ENCODE measurements at places on chromosomes 7 and 10.
A peak's percentile ranks its signal among the peaks of the same experiment; 100 is the strongest.

DNA sequence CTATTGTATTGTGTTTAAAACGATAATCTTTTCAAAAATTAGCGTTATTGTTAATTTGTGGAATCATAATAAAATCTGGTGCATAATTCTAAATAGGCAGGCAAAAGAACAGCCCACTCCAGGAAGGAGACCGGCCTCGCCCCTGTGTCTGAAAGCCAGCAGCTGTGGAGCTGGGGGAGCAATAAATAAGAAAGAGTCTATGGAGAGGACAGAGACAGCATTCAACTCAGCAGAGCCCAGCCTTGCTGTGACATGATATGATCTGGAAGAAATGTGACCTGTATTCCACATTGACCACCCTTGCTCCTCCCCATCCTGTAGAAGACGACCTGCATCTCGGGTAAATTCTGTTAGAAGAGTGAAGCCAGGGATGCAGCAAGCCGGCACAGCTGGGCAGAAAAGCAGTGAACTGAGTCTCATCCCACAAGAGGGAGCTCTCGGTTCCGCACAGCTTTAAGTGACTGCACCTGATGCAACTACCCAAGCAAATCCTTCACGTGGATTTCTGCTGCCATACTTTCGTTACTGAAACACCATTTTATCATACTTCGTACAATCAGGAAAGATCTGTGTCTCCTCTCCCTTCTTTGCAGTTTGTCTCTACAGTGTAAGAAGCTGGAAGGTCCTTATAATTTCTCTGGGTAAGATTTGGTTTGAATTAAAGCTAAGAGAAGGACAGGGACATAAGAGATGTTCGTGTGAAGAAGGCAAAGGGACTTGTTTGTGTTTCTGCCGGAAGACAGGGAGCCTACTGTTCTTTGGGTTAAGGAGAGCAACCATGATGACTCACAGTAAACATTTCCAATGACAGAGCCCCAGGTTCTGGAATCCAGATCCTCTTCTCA is 427.1 kb downstream of the GPAM start:
- DNase-seq, result peak; percentile 49

GRCh38 chr7:122143376-122143750 is 686 bp downstream of the AASS start:
- peak; percentile 17 for DNase-seq

GRCh38 chr7:43692582-43693373 is 36.5 kb downstream of the COA1 start:
- DNase-seq, result no peak

DNA sequence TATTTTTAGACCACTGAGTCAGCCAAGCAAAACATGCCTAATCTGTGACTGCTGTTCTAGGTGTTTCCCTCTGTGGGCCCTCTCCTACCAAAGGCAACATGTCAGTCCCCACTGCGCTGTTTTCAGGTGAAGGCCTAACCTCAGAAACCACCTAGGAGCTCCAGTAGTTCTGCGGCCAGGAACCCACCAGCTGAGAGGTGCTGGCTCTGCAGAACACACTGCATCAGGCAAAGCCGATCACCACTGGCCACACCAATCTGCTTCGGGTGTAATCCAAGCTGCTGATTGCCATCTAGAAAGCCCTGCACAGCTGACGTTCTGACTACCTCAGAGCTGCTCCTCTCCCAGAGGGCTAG is 14.9 kb downstream of the CAMK2G start:
- no peak for DNase-seq

GRCh38 chr7:22361795-22362194 is 4.8 kb upstream of the RAPGEF5 start:
- no peak for DNase-seq

DNA sequence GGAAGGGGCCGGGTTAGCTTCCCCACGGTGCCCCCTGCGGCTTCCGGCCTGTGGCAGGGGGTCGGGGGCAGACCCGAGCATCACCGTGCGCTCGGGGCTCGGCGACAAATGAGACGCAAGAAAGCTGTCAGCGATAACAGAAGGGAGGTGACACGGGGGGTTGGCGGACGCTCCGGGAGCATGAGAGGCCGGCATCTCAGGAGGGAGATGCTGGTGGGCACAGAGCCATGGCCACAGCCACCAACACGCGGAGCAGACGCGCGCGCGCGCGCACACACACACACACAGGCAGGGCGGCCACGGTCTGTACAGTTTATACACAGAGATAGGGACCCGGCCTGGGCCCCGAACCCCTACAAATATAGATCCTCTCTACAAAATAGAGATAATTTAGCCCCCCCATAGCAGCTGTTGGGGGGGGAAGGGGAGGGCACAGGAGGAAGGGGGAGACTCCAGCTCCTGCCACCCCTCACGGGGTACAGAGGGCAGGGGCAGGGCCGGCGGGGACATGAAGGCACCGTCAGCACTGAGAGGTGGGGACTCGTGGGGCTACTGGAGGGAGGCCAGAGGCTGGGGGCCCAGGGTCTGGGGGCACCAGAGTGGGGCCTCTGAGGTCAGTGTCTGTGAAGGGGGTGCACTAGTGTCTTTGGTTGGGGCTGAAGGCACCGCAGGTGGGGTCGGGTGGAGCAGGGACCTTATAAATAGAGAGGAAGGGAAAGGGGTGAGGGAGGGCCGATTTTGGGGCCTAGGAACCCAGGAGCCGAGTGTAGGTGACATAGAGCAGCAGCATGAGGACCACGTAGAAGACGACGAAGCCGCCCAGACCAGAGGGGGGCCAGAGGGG is 884 bp upstream of the SAP25 start:
- no peak for DNase-seq

DNA sequence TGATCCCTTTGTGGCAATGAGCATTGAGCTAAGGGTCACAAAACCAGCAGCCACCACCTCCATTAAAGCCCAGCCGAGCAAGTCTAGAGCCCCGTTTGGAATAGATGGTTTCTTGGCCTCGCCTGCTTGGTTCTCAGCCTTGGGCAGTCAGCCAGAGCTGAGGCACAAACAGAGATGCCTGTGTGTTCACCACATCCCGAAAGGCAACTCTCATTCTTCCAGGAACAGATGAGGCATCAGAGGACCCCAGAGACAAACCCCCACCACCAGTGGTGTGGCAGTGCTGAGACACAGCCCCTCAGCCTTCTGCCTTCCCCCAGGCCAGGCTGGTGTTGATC is 203.3 kb upstream of the ZMIZ1 start:
- peak; percentile 29 for DNase-seq

GRCh38 chr10:5656737-5657579 is 9.4 kb downstream of the ASB13 start:
- no peak for DNase-seq

GRCh38 chr7:103325744-103326143 is 18.8 kb downstream of the DNAJC2 start:
- DNase-seq, result no peak

DNA sequence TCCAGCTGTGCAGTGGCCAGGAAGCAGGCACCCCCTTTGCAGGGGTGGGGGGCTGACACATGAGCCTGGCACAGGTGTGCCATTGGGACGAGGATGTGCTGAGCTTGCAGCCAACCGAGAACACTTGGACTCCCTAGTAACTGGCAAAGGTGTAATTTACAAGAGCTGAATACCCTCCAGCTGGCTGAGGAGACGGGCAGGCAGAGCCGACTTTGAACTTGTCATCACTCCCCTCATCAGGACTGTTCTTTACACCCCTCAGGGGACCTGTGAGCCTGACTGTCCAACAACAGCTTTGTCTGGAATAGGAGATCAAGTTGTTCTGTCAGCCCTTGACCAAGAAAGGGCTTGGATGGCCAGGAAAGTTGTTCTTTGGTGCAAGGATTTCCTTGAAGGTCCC is 61.2 kb downstream of the CDH23 start:
- no peak for DNase-seq

- DNase-seq, result peak; percentile 66
Measured at GRCh38 chr7:74625446-74625845, 32.1 kb upstream of the GTF2I start.

DNA sequence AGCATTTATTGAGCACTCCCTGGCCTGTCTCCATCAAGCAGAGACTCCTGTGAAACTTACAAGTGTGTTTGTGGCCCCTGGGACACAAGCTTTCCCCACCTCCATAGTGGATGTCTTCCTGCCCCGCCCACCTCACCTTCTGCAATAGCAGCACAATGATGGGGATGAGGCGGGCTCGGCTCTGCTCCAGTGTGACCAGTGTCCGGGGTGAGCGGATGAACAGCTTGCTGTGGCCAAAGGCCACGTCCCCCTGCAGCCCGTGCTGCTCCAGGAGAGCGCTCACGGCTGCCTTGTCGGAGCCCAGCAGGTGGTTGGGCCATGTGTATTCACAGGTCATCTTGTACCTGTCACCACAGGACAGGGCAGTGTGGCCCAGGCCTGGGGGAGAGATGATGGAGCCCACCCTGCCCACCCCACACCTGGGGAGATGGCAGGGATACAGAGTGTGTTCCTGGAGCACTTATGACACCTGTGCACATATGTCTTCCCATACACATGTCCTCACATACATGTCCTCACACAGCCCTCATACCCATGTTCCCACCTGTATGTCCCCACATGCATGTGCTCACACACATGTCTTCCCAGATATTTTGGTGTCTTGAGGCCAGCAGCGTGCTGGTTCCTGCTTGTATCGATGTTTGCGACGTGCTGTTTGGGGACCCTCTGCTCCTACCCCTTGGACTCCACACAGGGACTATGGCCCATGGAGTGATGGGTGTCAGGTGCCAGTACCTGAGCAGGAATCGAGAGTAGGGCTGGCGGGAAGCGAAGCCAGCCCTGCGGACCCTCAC is 12.7 kb downstream of the MYO1G start:
- DNase-seq, result no peak

DNA sequence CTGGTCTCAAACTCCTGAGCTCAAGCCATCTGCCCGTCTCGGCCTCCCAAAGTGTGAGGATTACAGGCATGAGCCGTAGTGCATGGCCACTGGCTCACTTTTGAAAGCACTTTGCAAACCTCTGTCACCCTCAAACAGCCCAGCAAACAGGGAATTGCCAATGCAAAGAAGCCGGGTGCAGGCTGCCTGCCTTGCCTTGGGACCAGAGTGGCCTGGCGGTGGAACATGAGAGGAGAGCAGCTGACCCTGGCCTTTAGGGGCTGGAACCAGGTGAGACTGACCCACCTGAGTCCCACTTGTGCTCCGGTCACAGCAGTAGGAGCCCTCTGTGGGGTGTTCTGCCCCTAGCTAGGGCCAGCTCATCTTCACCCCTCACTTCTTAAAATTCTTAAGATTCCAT is 237.1 kb upstream of the GALNT17 start:
- no peak for DNase-seq

DNA sequence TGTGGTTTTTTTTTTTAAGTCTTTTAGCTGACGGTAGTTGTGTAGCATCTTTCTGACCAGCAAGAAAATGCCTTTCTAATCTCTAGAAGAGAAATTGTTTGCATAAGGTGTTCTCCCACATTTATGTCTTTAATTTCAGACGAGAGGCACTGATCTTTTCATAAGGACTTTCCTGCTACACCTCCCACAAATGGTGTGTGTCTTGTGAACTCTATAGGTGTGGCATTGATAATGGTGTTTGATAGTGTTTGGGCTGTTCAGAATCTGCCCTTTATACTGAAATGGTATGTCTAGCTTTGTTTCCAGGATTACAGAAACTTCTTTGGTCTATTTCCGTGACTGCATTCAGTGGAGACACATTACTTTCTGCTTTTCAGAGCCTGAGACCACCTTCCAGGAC is 21.6 kb upstream of the ATXN7L1 start:
- DNase-seq, result no peak

GRCh38 chr10:60298408-60299389 is 91.0 kb downstream of the ANK3 start:
- no peak for DNase-seq

- peak; percentile 2 for DNase-seq
Measured at GRCh38 chr10:109480836-109481235, 442.5 kb downstream of the XPNPEP1 start.

DNA sequence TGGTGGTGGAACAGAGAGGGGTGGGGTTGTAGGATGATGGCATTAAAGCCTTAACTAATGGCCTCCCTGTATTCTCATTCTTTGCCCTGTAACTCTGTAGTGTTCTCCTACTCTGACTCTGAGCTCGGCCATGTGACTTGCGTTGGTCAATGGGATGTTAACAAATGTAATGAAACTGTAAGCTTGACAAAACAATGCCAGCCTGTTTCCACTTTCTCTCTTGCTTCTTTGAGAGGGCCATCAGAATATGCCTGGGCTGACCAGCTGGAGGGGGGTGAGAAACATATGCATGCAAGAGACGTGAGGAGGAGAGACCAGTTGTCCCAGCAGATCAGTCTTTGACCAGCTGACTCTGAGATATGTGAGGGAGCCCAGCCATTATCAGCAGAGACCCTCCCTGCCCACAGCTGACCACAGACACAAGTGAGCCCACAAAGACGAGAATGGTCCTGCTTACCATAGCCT is 100.6 kb downstream of the ICA1 start:
- no peak for DNase-seq

- peak; percentile 81 for DNase-seq
Measured at GRCh38 chr7:90298145-90299038, 22.7 kb downstream of the FAM237B start.

- peak; percentile 86 for DNase-seq
Measured at GRCh38 chr10:49177391-49178355, 10.5 kb downstream of the TMEM273 start.

GRCh38 chr7:122896509-122896908 is 10.2 kb upstream of the CADPS2 start:
- no peak for DNase-seq

DNA sequence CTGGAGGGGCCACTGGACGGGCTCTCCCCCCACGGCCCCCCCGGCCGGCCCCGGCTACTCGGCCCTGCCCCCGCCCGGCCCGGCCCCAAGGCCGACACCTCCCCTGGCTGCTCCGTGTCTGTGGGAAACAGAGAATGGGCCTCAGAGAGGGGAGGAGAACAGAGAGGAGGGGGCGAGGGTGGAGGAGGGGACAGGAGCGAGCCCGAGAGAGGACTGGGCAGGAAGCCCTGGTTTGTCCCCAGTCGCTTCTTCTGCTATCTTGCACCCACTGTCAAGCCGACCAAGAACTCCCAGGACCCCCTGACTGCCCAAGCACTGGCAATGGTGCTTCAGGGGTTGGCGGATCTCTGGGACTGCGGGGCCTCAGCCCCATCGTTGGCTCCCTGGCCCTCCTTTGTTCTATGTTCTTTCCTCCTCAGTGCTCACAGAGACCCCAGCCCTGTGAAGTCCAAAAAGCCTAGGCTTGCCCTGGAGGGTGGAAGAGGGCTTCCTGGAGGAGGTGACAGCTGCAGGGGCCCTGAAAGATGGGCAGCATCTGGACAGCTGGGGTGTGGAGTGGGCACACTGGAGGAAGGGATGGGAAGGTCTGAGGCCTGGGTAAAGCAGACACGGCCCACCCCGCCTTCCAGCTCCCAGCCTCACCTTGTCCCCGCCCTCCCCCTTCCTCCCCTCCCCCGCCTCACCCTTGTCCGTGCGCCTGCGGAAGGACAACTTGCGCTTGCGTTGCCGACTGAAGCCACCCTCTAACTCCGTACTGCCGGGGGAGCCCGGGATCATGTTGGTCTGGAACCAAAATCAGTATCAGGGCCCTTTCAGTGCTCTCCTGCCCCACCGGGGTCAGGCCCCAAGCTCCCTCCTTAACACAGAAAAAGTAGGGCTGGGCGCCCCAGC is 30.1 kb downstream of the KCNH2 start:
- no peak for DNase-seq

DNA sequence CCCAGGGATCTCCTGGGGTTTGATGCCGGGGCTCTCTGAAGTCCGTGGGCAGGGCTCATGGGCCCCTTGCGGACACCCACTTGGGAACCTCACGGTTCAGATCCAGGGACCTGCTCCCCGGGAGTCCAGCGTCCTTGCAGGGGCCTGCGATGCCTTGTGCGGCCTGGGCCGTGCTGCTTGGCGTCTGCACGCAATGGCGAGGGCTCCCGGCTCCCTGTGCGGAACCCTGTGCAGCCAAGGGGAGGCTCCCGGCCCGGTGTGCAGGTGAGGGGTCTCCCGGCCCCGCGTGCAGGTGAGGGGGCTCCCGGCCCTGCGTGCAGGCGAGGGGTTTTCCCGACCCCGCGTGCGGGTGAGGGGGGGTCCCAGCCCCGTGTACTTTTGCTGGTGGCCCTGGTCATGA is 146.7 kb downstream of the DNAJB6 start:
- no peak for DNase-seq
